ENCODE measurements at places on chromosomes 7 and 10.

DNA sequence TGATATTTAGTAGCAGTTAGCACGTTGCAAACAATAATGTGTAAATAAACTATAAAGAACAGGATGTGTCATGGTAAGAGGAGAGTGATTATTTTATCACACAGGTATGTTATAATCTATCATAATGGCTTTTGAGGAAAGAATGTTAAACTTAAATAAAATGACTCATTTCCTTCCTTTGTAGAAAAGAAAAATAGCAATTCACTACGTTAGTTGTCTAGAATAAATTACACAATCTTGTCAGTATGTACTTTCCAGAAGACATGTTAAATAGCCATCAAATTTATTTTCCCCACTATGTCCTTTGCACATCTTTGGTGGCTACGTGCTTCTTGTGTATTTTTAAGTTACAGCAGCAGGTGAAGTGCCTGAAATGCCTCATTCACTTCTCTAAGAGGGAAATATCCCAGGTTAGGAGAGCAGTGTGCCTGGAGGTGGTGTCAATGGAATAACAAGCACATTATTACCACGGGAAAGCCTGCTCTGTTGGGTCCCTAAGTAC is 133.8 kb downstream of the SEMA3A start:
- DNase-seq = no peak

- no peak for DNase-seq
These were observed 240.6 kb downstream of the SNX13 start for GRCh38 chr7:17699696-17700095.

- peak; percentile 5 for DNase-seq
These were observed 41.1 kb upstream of the STMP1 start for GRCh38 chr7:135620980-135621850.

DNA sequence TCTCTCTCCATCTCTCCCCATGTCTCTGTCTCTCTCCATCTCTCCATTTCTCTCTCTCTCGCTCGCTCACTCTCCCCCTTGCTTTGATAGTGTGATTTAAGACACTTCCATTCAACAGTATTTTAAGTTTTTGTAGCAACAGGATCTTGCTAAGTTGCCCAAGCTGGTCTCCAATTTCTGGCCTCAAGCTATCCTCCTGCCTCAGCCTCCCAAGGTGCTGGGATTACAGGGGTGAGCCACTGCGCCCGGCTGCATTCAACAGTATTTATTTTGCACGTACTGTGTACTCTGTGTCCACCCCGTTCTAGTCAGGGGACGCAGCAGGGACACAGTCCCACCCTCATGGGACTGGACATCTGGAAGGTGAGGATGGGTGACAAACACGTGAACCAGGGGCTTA is 14.4 kb upstream of the PDGFA start:
- DNase-seq = no peak

DNA sequence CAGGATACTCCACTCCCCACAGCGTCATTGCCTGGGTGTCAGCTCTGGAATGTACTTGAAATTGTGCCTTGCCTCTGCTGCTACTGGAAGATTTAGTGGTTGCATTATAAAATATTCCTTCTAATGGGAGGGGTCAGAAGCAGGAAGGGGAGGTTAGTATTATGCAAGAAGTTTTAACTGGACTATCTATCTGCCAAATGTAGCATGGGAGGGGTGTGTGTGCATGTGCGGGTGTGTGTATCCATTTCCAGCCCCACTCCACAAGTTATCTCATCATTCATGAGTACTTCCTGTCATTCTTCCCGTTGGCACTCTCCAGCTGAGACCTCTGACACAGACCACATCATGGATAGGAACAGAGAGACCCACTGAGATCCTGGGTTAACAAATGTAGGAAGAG is 13.4 kb downstream of the MBL2 start:
- no peak for DNase-seq

- DNase-seq = no peak
These were observed 32.1 kb downstream of the EN2 start for GRCh38 chr7:155489862-155490696.

DNA sequence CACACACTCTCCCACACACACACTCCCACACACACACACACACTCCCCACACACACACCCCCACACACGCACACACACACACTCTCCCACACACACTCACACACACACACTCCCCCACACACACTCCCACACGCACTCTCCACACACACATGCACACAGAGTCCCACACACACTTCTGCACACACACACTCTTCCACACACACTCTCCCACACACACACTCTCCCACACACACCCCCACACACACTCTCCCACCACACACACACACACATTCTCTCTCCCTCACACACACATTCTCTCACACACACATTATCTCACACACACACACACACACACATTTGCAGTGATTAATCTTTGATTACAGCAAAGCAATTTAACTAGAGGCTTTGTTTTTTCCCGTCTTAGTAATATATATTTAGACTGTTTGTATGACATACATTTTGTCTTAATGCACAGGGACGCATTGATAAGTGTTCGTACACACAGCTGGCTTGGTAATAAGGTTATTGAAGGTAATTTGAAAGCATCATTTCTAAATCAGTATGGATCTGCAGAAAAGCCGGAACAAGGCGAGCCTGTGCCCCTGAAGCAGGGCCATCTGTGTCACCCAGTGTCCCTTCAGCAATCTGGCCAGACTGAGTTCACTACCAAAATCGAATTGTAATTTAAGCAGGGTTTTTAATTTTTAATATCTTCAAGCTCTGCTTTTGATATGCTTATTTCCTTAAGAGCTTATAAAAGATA is 69.9 kb upstream of the SH2B2 start:
- no peak for DNase-seq

- no peak for DNase-seq
These were observed 140.4 kb downstream of the PIP4K2A start for GRCh38 chr10:22573820-22574569.

- DNase-seq = no peak
These were observed 9.0 kb downstream of the ADGRA1 start for GRCh38 chr10:133096616-133097269.

- no peak for DNase-seq
These were observed 7.0 kb upstream of the ZNF425 start for GRCh38 chr7:149133028-149133710.

DNA sequence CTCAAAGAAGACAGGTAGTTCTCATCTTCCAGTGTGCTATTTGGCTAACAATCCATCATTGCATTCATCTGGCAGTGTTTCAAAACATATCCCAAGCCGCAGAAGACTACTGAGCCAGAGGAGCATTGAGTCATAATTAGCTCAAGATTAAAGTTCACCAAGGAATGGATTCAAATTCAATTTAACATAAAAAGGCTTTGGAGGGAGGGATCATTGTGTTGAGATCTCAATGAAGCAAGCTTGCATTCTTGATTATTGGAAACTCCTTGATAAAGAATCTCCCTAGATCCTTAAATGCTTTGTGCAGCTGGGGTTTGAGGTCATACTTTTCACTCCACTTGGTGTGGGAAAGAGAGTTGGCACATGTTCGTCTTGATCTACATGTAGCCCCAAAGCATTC is 142.8 kb upstream of the SEMA3A start:
- no peak for DNase-seq

GRCh38 chr10:119688033-119688508 is 36.9 kb downstream of the BAG3 start:
- DNase-seq = no peak

DNA sequence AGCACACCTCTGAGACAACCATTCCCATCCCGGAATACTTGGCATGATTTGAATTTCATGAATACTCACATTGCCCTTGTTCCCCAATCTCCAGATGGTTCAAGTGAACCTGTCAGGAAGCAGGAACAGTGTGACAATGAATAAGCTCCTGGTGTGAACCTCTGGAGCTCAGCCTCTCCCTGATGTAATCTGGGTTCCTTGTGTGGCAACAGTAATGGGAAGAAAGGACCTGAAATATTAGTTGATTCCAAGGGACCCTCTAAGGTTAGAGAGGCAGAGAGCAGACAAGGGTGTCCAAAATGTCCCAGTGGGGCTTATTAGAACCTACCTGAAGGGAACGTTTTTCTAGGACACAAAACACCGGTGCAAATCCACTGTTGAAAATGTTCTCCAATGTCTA is 8.5 kb downstream of the OR2A7 start:
- no peak for DNase-seq

DNA sequence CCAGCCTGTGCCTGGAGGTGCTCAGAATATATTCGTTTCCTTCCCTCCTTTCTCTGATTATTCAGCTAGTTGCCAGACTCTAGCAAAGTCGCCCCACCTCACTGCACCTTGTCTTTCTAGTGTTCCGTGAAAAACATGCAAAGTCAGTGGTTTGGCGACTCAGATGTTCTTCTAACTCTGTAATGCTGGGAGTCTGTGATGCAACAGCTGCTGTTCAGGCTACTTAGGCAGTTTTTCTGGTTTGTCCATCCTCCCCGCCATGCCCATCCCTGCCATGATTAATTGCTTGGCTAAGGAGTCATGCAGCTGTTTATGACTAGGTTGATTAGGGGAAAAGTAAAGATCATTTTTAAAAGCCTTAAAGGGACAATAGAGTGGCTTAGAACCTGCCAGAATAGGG is 99.4 kb downstream of the MTPN start:
- DNase-seq = no peak
